Urinary bladder (tissue), 4 donors: ENCODE measurements at places on chromosomes 1 and 21. TPM values are rescaled to one million over a fixed set of nuclear protein-coding genes. Genes with fewer than 3 reads are reported as not detected.

- no peak for DNase-seq
Observed at GRCh38 chr1:176923283-176923682, 241.2 kb downstream of the ASTN1 start.

DNA sequence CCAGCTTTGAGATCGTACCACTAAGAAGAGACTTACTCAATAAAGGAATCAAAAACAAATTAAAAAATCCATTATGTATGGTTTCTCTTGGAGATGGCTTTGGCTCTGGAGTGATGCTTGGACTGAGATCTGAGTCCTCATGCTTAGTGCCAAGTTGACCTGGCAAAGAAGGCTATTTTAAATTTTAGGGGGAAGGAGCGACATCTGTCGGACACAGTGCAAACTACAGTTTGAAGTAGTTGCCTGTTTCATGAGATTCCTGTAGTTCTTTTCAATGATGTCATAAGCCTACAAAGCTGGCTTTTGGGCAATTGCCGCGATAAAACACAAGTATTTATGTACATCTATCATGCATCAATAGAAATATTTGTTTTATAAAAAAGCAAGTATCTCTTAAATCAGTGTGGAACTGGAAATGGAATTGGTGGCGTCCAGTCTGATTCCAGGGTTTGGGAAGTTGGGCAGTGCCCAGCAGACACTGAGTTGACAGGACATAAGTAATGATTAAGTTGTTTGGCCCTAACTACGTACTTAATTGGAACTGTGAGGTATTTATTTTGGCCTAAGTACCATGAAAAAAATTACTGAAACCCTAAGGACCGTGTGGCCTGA is 50.0 kb downstream of the TBCE start:
- DNase-seq, result peak; percentile 46

DNA sequence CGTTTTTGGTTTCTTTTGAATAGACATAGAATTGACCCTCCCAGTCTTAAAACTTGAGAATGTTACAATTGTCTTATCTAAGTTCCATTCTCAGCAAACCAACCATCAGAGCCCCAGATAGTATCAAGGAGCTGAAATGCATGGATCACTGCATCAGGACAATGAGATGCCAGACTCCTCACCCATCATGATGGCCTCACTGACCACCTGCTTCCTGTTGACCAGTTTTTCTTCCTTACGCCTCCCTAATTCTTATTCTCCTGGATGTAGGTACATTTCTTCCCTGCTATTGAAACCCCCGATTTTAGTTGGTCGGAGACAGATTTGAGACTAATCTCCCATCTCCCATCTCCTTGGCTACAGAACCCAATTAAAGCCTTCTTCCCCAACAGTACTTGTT is 17.7 kb downstream of the MATN1 start:
- DNase-seq, result no peak

- DNase-seq, result no peak
Observed at GRCh38 chr1:184418652-184419349, 32.0 kb downstream of the C1orf21 start.

MTARC1 gene
- 8.9 TPM for polyA plus RNA-seq

CHIT1 gene
- polyA plus RNA-seq, result not detected
